ENCODE measurements at places on chromosomes 2 and 18.
A peak's percentile ranks its signal among the peaks of the same experiment; 100 is the strongest.

- H3K4me3 ChIP-seq: no peak overlapping the region
- no peak for DNase-seq
Measured at GRCh38 chr2:143633419-143633818, 504.2 kb downstream of the ARHGAP15 start.

DNA sequence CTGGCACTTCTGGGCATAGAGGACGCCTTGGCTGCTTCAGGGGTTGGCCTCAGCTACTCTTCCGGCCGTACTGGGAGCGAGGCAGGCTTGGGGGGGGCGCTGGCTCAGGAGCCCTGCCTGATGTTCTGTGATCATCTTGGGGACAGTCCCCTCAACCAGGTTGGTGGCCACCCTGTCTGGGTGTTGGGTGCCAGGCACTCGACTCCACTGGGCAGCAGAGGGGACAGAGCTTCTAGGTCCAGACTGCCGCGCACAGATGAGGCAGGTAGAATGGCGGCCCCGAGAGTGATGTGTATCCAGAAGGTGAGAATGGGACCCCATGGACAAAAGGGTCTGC is 84.9 kb downstream of the ASB1 start:
- no peaks in the 10 kb centered on the region for H3K4me1 ChIP-seq
- DNase-seq: no peak
- H3K27ac ChIP-seq: no peak overlapping the region
- no peak overlapping the region for H3K4me3 ChIP-seq
- no peaks in the 10 kb centered on the region for H3K27me3 ChIP-seq
- H3K36me3 ChIP-seq: no peaks in the 10 kb centered on the region

DNA sequence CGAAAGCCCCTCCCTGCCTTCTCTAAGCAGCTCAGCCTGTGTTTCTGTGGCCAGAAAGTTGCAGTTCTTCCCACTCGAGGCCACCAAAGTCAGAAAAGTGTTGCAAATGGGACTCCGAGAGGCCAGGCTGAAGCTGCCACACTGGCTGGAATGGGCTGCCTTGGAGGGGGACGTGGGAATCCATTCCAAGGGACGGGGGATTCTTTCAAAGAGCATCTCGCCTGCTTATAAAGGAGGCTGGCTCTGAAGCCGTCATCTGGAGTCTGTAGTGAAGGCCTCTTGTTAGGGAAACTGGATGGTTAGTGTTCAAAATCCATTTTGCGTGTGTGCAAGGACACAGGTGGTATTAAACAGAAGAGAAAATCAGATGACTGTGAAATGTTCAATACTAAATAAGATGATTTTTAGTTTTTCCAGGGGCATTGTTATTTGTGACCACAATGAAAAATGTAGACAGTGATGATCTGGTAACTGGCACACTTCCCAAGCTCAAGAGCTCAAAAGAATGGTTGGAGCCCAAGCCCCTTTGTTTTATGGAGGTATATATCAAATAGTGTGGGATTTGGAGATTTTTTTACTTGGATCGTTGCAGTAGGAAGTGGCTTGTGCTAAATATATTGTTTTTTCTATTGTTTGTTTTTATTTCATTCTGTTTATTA is 782 bp downstream of the FAM228B start:
- no peaks in the 10 kb centered on the region for H3K27me3 ChIP-seq
- no peaks in the 10 kb centered on the region for H3K4me1 ChIP-seq
- DNase-seq: no peak
- peak overlapping the region; percentile 96 for H3K27ac ChIP-seq
- H3K4me3 ChIP-seq: peak overlapping the region; percentile 77

DNA sequence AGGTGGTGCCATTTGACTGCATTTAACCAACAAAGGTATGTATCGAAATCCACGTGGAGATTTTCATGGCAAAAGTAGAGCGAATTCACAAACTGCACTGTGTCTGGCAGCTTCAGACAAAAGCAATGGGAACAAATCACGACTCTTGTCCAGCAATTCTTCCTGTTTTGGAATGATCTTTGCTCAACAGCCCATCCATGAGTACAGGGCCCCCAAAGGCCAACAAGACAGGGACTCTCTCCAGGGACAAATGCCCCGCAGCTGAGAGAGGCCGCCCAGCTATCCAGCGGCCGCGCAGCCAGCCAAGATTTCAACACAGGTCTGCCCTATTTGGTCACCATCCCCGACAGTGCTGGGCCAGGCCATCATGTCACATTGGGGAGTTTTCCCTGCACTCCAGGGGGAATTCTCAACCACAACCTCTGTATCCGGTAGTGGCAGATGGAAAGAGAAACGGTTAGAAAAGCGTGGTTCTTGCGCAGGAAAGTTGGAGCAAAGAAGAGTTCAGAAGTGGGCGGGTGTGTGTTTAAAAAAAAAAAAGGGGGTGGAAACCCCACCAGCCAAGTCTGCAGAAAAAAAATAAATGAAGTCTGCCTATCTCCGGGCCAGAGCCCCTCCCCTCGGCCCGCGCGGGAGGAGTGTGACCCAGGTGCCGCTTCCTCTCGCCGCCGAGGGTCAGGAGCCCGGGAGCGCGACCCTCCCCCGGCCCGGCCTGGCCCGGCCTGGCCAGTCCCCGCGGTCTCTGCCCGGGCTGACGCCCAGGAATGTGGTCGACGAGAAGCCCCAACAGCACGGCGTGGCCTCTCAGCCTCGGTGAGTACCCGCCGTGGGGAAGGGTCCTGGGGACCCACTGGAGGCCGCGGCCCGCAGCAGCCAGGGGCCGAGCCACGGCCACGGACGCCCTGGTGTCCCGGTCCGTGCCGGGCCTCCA is at the start of gene GYPC:
Gene GYPC (plus strand): TSS at position 659 of the 931 bp plus-strand sequence. CDS start 106 bp downstream, at position 765.
- H3K27me3 ChIP-seq: no peaks in the 10 kb centered on the region
- peak within 1 kb of the TSS; percentile 92 for H3K27ac ChIP-seq
- DNase-seq: peak; percentile 91
- no peaks in the 10 kb centered on the region for H3K36me3 ChIP-seq

DNA sequence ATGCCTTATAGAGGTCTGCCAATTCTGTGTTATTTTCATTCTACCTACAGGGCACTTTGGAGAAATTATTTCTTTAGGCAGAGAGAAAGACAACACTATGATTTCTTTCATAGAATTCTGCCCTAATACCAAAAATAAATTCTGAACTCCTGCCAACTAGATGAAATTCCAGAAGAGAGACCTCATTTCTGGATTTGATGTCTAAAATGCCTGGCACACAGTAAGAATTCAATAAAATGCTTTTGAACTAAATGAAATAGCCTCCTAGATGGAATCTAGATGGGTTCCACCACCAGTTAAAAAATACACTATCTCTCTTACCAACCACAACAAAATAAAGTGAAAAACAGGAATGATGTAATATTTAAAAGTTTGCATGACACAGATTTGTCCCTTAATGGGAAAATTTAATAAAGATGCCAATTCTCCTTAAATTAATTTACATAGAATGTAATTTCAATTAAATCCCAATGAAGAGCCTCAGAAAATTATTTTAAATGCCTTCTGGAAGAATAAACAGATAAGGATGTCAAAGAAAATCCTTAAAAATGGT is 75.0 kb downstream of the OSBPL1A start:
- no peak for DNase-seq
- no peak overlapping the region for H3K27ac ChIP-seq
- no peaks in the 10 kb centered on the region for H3K27me3 ChIP-seq
- peaks cover 7% of the 10 kb centered on the region for H3K4me1 ChIP-seq
- H3K4me3 ChIP-seq: no peak overlapping the region
- no peaks in the 10 kb centered on the region for H3K36me3 ChIP-seq

- H3K36me3 ChIP-seq: no peaks in the 10 kb centered on the region
- no peak overlapping the region for H3K27ac ChIP-seq
- no peak for DNase-seq
- no peak overlapping the region for H3K4me3 ChIP-seq
Measured at GRCh38 chr2:15889442-15890123, 50.8 kb upstream of the MYCN start.

- no peaks in the 10 kb centered on the region for H3K4me1 ChIP-seq
- H3K4me3 ChIP-seq: no peak overlapping the region
- no peaks in the 10 kb centered on the region for H3K36me3 ChIP-seq
- DNase-seq: no peak
- H3K27me3 ChIP-seq: no peaks in the 10 kb centered on the region
Measured at GRCh38 chr2:144774809-144775208, 254.9 kb upstream of the ZEB2 start.

- no peaks in the 10 kb centered on the region for H3K27me3 ChIP-seq
- no peak overlapping the region for H3K27ac ChIP-seq
- H3K4me1 ChIP-seq: no peaks in the 10 kb centered on the region
- H3K36me3 ChIP-seq: no peaks in the 10 kb centered on the region
- no peak overlapping the region for H3K4me3 ChIP-seq
Measured at GRCh38 chr2:45312275-45312674, 298.8 kb downstream of the SRBD1 start.

GRCh38 chr2:172021955-172022354 is 22.2 kb downstream of the METAP1D start:
- H3K27me3 ChIP-seq: no peaks in the 10 kb centered on the region
- no peaks in the 10 kb centered on the region for H3K36me3 ChIP-seq
- no peak overlapping the region for H3K27ac ChIP-seq

DNA sequence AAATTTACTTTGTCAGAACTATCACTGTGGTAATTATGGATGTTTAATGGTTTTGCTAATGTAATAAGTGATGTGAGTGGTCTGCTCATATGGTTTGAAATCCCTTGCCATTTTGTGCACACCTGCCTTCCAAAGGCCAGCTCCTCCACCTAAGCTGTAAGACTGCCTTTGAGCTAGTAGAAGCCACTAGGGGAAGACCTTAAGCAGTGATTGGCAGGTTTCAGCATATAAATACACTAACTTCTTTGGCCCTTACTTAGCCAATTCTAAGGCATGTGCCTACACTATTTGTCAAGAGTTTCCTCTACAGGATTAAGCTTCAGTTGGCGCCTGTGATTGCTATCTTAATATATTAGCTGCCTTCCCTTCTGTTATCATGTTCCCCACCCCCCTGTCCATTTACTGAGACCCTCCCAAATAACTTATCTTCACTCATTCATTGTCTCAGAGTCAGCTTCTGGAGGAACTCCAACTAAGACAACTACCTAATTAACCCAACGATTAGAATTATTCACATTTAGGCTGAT is 141.1 kb downstream of the MBD5 start:
- H3K27me3 ChIP-seq: no peaks in the 10 kb centered on the region
- no peak overlapping the region for H3K4me3 ChIP-seq
- no peak for DNase-seq
- H3K27ac ChIP-seq: no peak overlapping the region

DNA sequence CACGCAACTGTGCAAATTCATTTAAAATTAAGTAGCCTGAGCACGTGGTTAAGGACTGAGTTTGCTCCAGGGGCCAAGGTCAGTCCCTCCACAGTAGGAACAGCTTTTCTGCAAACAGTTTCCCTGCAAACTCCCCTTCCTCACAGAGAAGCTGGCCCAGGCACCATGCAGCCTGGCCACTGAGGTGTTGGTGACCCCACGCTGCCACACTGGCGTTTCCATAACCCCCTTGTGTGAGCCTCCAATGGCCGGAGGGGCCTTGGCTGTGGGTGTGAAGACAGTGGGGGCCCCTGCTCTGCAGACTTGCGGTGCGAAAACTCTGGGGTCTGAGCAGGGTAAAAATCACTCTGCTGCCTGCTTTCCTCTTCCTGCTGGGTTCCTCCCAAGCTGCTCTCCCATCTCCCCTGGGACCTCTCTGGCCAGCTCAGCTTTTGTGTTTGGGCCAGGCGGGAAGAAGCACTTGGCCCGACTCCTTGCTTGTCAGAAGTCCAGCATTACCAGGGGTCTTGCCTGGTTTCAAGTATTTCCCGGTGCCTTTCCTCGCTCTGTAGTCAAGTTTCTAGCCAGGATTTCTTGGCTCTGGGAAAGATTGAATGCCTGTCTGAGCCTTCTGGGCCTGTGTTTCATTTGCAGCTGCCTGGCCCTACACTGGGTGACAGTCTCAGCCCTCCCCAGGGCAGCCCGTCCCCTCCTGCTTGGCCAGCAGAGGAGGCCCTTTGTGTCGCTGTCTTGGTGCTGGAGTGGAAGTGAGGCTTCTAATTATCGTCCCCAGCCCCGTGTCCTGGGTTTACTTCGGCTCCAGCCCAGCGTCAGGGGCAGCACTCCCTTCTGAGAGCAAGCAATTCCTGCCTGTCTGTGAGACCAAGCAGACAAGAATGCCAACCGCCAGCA is 131.4 kb upstream of the SLC1A4 start:
- H3K4me3 ChIP-seq: no peak overlapping the region
- no peaks in the 10 kb centered on the region for H3K4me1 ChIP-seq
- H3K36me3 ChIP-seq: no peaks in the 10 kb centered on the region
- DNase-seq: no peak

- no peak for DNase-seq
- H3K36me3 ChIP-seq: no peaks in the 10 kb centered on the region
- H3K27ac ChIP-seq: no peak overlapping the region
- no peaks in the 10 kb centered on the region for H3K27me3 ChIP-seq
- H3K4me3 ChIP-seq: no peak overlapping the region
Measured at GRCh38 chr2:29522951-29523669, 398.3 kb downstream of the ALK start.

- no peaks in the 10 kb centered on the region for H3K4me1 ChIP-seq
- no peak overlapping the region for H3K27ac ChIP-seq
- H3K4me3 ChIP-seq: no peak overlapping the region
- H3K27me3 ChIP-seq: no peaks in the 10 kb centered on the region
Measured at GRCh38 chr2:10750610-10751009, 29.2 kb downstream of the ATP6V1C2 start.

- no peak for DNase-seq
- H3K4me1 ChIP-seq: no peaks in the 10 kb centered on the region
- no peak overlapping the region for H3K4me3 ChIP-seq
- no peaks in the 10 kb centered on the region for H3K27me3 ChIP-seq
Measured at GRCh38 chr18:74902147-74902455, 304.4 kb downstream of the ZNF407 start.

DNA sequence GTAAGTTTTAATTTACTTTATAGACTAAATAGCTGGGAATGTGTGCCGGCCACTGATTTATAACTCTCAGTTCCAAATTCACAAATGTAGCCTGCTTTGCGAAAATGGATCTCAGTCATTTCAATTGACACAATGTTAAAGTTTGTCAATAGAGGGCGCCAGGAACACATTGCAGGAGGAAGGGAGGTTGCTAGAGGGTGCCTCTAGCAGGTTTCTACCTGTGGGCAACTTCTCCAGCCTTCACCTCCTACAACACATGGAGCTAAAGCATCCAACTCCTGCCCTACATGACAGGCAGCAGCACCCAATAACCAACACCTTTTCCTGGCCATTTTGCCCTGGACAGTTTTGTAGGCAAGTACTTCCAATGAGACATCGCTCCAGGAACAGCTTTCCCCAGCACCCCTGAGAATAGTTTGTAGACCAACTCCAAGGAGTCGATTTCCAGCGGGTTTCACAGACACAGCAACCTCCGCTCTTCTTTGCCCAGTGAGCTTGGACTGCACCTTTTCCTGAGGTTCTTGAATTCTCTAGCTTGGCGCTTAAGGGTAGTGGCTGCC is 784.8 kb upstream of the CDH2 start:
- no peaks in the 10 kb centered on the region for H3K27me3 ChIP-seq
- H3K27ac ChIP-seq: no peak overlapping the region
- H3K4me1 ChIP-seq: no peaks in the 10 kb centered on the region
- H3K36me3 ChIP-seq: no peaks in the 10 kb centered on the region
- no peak overlapping the region for H3K4me3 ChIP-seq

DNA sequence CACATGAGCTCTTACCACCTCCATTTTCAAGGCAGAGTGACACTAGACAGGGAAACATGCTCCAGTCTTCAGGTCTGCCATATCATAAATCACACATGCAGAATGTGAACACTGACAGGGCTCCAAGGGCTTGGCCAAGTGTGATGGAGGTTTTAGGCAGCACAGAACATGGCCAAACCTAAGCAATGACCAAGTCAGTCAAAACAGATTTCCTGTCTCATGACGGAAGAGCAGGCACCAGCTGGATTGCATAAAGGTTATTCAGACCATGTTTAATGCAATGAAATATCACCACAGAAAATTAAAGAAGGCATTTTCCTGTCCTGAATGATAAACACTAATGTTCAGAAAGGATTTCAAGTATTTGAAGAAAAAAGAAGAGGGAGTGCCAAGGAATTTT is 72.5 kb downstream of the SUMO1 start:
- H3K36me3 ChIP-seq: no peaks in the 10 kb centered on the region
- H3K4me1 ChIP-seq: peaks cover 8% of the 10 kb centered on the region
- DNase-seq: no peak
- H3K27me3 ChIP-seq: no peaks in the 10 kb centered on the region
- no peak overlapping the region for H3K27ac ChIP-seq
- H3K4me3 ChIP-seq: no peak overlapping the region
